ENCODE measurements at places on chromosomes 4 and X. TPM values are rescaled to one million over a fixed set of nuclear protein-coding genes. Genes with fewer than 3 reads are reported as not detected.

The RAPGEF2 gene
- polyA plus RNA-seq, result 13.6 TPM

The ELF4 gene
- 13.7 TPM for polyA plus RNA-seq

The XAGE2 gene
- not detected for polyA plus RNA-seq

The ADGRG4 gene
- 0.09 TPM for polyA plus RNA-seq

The TMEM150C gene
- 10.4 TPM for polyA plus RNA-seq

The GABRQ gene
- 0.08 TPM for polyA plus RNA-seq

GRCh38 chrX:2484721-2485648 is 15.8 kb downstream of the DHRSX start:
- DNase-seq, result no peak

- DNase-seq, result no peak
These were observed 34.9 kb upstream of the SH3RF1 start for GRCh38 chr4:169305651-169306050.

- DNase-seq, result peak; percentile 25
These were observed 25.9 kb downstream of the CFAP299 start for GRCh38 chr4:80361329-80361900.

DNA sequence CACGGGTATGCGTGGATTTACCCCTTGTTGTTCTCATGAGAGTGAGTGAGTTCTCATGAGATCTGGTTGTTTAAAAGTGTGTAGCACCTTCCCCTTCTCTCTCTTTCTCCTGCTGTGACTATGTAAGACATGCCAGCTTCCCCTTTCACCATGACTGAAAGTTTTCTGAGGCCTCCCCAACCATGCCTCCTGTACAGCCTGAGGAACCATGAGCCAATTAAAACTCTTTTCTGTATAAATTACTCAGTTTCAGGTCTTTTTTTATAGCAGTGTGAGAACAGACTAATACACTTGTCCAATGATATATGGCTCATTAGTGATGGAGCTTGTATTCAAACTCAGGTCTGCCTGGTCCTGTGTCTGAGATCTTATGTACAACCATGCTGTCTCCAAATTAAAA is 28.5 kb upstream of the RTL3 start:
- no peak for DNase-seq

GRCh38 chr4:102429553-102429952 is 71.6 kb upstream of the NFKB1 start:
- no peak for DNase-seq

- no peak for DNase-seq
These were observed 333.7 kb upstream of the KLF3 start for GRCh38 chr4:38330321-38330720.

- DNase-seq, result peak; percentile 10
These were observed 106.2 kb downstream of the ALPK1 start for GRCh38 chr4:112403101-112403945.

- DNase-seq, result no peak
These were observed 6.7 kb downstream of the RPS4X start for GRCh38 chrX:72270316-72270866.

- DNase-seq, result no peak
These were observed 23.0 kb downstream of the LDB2 start for GRCh38 chr4:16875487-16875886.

DNA sequence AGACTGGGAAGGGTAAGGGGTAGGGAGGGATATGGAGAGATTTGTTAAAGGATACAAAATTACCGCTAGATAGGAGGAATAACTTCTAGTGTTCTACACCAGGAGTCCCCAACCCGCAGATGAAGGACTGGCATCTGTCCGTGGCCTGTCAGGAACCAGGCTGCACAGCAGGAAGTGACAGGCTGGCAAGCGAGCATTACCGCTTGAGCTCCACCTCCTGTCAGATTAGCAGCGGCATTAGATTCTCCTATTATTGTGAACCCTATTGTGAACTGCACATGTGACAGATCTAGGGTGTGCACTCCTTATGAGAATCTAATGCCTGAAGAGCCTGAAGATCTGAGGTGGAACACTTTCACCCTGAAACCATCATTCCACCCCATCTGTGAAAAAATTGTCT is 27.9 kb upstream of the BBS7 start:
- DNase-seq, result no peak

- DNase-seq, result no peak
These were observed 119.4 kb downstream of the PSAPL1 start for GRCh38 chr4:7315286-7315685.

- DNase-seq, result no peak
These were observed 5.7 kb downstream of the TRIM75 start for GRCh38 chr4:165059386-165059785.

DNA sequence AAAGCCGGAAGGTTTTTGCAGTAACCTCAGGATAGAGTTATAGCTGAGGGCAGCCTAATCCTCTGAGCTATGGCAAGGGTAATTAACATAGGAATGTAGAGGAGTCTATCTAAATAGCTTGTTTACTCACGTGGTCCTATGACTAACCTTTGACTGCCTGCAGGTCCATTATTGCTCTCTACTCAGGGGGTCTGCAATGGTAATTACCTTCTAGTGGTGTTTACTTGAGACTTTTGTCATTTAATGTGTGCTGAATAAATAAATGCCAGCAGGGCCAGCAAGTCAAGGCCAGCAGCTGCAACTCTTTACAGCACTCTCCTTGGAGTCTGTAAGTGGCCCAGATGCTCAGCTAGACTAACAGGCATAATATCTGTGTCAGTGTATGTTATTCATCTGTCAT is 212.7 kb upstream of the FMR1 start:
- no peak for DNase-seq

GRCh38 chr4:139537292-139537691 is 18.7 kb downstream of the SETD7 start:
- no peak for DNase-seq

- no peak for DNase-seq
These were observed 18.0 kb upstream of the TMSB4X start for GRCh38 chrX:12956704-12957534.

GRCh38 chrX:132045456-132045855 is 22.4 kb downstream of the STK26 start:
- DNase-seq, result no peak

DNA sequence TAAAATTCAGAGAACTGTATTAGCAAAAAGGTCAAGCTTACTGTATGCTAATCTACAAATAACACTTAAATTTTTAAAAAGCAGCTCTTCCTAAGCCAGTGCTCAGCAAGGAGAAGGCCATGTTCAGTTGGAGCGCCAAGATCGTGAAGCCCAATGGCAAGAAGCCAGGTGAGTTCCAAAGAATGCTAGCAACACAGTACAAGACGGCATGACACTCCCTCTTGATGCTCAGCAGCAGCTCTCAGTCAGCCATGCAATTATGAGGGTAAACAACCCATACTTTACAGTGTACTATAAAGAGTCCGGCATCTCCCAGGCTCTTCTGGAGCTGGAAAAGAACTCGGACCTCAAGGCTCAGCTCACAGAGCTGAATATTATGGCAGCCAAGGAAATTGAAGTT is 34.9 kb downstream of the STX18 start:
- DNase-seq, result no peak

GRCh38 chr4:76784237-76784636 is 113.7 kb downstream of the SOWAHB start:
- no peak for DNase-seq

DNA sequence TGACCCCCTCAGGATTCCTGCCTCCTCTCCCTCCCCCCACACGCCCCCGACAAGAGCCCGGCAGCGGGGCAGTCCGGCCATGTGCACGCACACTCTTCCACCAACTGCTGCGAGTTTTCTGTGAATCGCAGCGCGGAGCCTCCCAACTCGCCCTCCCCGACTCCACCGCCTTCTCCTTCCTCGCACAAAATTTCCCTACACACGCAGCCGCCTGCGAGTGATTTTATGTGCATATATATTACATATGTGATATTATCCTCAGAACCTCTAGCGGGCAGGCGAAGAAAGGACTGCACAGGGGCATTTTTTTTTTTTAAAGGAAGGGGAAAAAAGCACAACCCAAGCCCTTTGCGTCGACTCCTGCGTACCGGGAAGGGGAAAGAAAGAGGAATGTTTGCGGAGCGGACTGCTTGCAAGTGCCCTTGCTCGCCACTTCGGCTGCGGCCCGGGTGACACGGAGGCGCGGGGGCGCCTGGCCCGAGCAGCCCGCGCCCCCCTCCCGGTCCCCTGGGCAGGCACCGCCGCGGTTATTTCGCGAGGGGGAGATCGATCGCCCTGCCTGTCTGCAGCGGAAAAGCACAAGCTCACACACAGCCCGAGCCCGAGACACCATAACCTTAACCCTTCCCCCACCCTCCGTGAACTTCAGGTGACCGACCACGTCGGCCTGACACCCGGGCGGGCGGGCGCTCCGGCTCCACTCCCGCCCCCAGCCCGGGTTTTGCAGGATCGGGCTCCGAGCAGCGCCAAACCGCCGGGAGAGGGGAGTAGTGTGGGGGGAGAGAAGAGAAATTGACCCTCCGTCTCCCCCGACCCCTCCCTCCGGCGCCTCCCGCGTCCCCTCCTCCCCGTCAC is 2.3 kb downstream of the ZNF827 start:
- DNase-seq, result peak; percentile 61

GRCh38 chr4:163440040-163440439 is 33.5 kb downstream of the TKTL2 start:
- no peak for DNase-seq

- DNase-seq, result no peak
These were observed 15.4 kb upstream of the FAM9C start for GRCh38 chrX:13059637-13060499.

DNA sequence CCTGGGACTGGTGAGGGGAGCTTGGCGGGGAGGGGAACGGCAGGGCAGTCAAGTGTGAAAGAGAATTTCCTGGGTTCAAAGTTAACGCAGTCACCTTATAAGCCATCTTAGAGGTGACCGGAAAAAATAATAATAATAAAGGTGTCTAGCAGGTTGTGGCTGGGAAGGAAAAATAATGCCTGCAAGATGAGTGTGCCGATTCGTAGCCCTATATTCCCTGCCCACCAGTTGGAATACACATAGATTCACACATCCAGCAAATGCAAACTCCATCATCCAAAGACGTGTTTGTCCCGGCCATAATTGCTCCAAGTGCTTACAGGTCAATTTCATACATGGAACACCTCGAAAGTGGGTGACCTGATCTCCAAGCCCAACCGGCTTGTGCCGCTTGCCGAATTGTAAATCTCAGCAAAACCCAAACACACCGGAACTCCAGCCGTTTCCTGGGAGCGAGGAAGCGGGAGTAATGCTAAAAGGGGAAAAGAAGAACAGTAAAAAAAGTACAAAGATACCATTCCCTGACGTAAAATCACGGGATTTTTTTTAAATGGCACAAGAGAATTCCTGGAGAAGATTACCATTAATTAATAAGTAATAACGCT is 1.3 kb upstream of the FAT1 start:
- DNase-seq, result no peak

- DNase-seq, result no peak
These were observed 565.7 kb upstream of the SMIM31 start for GRCh38 chr4:164188236-164188635.

DNA sequence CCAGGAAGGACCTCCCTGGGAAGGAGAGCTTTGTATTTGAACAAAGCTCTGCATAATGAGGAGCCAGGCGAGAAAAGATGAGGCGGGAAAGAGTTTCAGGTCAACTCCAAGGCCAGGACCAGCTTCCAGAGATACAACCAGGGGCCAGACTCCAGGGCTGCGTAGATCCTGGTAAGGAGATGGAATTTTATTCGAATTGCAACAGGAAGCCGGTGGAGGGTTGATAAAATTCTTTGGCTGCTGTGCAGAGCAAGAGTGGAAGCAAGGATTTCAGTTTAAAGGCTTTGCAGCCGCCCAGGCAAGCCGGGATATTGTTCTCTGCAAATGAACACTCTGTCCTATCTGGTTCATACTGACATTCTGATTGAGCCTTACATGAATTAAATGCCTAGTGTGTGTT is 40.2 kb upstream of the CBR4 start:
- no peak for DNase-seq

- DNase-seq, result no peak
These were observed 16.0 kb upstream of the PRRG1 start for GRCh38 chrX:37332987-37333658.
